ENCODE measurements at places on chromosomes 6 and 20. TPM values are rescaled to one million over a fixed set of nuclear protein-coding genes. Genes with fewer than 3 reads are reported as not detected.

The FNDC1 gene
- total RNA-seq = 0.19 TPM

The PRR18 gene
- not detected for total RNA-seq

The KDM1B gene
- 21.4 TPM for total RNA-seq

The PPP1R14C gene
- total RNA-seq = 0.38 TPM
